Immature natural killer cell (primary cell): ENCODE measurements at places on chromosomes 7 and 10.

DNA sequence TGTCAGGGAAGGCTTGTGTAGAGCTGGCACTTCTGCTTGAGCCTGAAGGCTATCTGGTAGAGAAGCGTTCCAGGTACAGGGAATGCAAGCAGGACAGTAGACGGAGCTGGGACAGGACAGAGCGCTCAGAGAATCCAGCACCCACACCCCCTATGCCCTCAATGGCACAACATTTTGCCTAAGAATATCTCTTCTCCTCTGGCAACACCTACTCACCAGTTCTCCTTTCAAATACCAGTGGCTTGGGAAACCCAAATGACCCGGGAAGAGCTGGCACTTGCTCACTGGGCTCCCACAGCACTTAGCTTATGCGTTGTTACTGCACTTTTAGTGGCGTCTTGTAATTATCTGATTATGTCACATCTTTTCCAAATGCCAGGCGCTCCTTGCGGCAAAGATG, 118.6 kb downstream of the RNF216 start:
- no peak for DNase-seq

DNA sequence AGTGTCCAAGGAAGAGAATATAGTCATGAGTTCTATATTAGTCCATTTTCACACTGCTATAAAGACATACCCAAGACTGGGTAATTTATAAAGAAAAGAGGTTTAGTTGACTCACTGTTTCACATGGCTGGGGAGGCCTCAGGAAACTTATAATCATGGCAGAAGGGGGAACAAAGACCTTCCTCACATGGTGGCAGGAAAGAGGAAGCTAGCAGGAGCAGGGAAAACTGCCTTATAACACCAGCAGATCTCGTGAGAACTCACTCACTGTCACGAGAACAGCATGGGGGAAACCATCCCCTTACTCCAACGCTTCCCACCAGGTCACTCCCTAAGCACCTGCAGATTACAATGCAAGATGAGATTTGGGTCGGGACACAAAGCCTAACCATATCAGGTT, 139.0 kb upstream of the ZNF438 start:
- DNase-seq, result no peak

- DNase-seq, result no peak
These were observed 91.3 kb downstream of the CYTH3 start for GRCh38 chr7:6181136-6181535.

DNA sequence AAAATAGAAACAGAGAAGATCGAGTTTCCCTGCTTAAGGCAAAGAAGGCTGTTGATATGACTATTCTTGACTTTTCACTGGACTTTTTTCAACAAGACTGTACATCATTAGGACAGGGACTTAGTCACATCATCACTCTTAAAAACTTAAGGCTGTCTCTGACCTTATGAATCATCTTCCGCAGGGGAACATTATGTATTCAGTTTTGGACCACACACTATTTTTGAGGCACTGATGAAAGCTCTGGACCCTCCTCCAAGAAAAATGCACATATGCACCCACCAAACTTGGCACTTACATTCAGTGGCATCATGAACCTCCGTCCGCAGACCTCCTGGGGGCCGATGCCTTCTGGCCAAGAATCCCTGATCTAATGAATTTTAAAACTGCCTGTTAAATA, 96.4 kb downstream of the CALD1 start:
- no peak for DNase-seq

GRCh38 chr7:105691082-105691679, 109.9 kb upstream of the EFCAB10 start:
- peak; percentile 28 for DNase-seq

GRCh38 chr7:158631574-158632195, 44.1 kb upstream of the PTPRN2 start:
- no peak for DNase-seq

DNA sequence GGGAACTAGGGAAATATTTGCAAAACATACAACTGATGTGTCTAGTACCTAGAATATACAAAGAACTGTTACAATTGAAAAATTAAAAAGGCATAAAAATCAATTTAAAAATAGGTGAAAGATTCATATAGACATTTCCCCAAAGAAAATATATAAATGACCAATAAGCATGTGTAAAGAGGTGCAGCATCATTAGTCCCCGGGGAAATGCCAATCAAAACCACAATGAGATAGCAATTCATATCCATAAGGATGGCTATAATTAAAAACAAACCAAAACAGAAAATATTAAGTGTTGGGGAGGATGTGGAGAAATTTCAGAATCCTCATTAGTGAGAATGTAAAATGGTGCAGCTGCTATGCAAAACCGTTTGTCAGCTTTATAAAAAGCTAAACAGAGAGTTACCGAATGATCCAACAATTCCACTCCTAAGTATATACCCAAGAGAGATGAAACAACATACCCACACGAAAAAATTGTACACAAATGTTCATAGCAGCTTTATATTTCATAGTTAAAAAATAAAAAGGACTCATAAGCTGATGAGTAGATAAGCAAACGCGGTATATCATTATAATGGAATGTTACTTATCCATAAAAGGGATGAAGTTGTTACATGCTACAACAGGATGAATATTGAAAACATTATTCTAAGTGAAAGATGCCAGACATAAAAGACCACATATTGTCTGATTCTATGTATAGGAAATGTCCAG, 210.1 kb upstream of the INHBA start:
- DNase-seq, result no peak

DNA sequence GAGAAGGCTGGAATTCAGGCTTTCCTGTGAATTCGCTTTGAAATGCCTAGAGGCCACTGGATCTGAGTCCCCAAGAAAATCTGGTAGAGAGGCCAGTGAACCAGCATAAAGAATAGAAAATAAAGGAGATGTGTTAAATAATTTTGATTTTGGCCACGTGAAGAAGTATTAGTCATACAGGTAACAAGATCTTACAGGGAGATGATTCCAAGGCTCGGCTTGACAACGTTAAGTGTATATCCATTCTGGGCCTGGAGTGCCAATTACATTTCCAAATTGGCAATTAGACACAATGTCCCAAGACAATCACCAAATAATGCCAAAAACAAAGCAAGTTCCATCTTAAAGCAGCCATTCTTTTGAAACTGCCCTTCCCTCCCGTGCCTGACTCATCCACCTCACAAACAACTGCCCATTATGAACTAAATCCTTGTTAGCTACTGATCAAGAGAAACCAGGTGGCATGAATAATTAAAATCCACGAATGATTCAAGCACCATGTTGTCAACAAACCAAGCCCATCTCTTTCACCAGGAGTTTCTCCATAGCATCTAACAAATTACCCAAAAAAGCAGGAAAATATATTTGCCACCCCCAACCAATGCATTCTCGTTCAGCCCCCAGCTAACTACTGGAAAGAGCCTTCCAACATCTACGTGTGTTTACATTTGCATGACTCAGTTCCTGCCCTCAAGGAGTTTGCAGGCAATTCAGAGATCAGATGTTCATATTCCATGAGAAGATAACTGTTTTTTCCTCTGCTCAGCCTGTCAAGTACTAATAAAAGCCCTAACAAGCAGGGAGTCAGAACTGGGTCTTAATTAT, 8.5 kb downstream of the KCNMA1 start:
- no peak for DNase-seq

GRCh38 chr7:77887567-77887966, 89.0 kb downstream of the PHTF2 start:
- no peak for DNase-seq

DNA sequence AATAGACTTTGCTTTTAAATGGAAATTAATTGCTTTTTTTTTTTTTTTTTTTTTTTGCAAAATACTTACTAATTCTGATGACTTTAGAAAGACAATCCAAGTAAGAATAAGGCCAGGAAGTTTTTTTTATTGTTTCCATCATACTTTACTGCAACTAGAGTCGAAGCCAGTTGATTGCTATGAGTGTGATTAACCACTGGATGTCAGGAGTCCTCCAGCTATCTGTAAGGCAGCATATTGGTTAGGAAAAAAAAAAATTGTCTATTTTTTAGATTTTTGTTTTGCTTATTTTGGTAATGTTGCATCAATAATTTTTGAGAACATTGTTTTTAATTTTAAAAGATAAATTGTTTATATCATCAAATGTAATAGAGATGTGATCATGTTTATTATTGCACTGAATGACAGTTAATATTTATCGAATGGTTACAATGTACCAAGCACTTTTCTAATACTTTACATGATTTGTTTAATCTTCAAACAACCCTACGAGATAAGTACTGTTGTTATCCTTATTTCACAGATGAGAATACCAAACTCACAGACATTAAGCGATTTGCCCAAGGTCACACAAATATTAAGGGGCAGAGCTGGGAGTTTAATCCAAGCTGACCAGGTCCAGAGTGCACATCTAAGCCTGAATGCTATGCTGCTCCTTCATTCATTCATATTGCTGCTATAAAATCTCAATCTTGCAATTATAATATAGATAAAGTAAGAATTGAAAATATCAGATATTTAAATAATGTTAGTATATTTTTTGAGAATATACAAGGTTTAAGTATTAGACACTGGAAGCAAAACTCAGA, 19.9 kb upstream of the LMOD2 start:
- DNase-seq, result no peak

- no peak for DNase-seq
These were observed 92.5 kb downstream of the KLF6 start for GRCh38 chr10:3692387-3692999.

DNA sequence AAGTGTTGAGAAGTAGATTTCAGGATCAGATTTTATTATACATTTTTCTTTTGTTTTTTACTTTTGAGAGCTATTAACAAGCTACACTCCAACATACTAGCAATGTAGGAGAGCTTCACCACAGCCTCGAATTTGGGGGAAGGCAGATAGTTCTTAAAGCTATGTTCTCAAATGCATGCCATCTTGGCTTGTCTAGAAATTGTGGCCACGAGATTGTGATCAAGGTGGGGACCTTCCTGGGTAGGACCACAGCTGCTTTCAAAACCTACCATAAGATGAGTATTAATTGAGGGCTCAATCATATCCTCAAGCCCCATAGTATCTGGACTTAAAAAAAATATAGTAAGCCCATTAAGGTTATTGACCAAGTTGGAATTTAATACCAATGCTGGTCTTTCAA, 27.9 kb upstream of the JAZF1 start:
- no peak for DNase-seq

GRCh38 chr10:130885021-130885655, 426.4 kb downstream of the TCERG1L start:
- no peak for DNase-seq

- no peak for DNase-seq
These were observed 84.7 kb downstream of the SPAG6 start for GRCh38 chr10:22429981-22430421.

DNA sequence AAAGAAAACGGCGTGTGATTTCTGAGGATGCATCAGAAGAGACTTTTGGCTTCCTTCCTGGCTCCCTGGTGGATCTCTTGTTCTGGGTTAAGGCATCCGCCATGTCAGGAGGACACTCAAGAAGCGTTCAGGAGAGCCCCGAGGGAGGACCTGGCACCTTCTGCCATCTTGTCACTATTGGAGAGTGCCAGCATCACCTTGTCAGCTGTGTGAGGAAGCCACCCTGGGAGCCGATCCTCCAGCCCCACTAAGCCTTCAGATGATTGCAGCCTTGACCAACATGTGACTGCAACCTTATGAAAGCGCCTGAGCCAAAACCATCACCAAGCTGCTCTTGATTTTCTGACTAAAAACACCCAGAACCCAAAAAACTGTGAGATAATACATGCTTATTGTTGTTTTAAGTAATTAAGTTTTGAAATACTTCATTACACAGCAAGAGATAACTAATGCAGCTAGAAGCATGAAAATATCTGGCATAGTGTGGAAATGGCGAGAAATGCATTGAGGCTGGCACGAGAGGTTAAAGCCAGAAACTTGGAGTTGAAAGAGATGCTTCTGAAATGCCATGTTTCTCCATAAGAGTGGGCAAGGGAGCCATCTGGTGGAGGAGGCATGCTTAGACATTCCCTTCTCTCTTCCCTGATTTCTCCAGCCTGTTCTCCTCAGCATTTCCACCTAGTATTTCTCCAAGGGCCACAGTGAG, 5.4 kb upstream of the ZFYVE27 start:
- peak; percentile 50 for DNase-seq

- DNase-seq, result no peak
These were observed 79.8 kb upstream of the PTN start for GRCh38 chr7:137423321-137423720.

DNA sequence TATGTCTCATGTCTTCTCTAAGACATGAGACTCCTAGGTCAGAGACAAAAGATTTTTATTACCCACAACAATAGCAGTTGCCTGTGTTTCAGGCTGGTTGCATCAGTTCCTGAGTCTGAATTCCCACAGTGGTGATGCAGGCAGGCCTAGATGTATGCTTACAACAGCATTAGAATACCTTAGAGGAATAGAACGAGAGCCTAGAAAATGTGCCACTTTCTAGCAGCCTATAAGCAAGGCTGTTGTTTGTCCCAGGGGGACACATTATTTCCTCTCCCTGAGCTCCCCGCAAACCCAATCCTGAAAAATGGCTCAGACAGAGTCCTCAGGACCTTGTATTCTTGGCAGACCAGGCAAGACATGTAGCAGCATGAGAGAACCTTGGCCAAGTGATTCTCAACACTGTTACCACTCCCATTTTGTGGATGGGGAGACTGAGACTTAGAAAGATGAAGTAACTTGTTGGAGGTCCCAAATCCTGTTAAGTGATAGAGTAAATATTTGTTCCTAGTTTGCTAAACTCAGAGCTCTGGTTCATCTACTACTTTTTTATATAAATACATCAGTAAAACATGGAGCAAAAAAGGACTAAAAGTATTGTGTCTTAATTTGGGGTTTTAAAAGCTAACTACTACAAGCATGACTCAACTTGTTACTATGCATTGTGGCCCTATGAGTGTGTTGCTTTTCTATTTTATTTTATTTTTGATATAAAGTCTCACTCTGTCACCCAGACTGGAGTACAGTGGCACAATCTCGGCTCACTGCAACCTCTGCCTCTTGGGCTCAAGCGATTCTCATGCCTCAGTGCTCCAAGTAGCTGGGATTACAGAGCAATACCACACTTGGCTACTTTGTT, 14.2 kb downstream of the VTI1A start:
- no peak for DNase-seq

GRCh38 chr7:38306171-38306570, 32.7 kb upstream of the TARP start:
- DNase-seq, result no peak

DNA sequence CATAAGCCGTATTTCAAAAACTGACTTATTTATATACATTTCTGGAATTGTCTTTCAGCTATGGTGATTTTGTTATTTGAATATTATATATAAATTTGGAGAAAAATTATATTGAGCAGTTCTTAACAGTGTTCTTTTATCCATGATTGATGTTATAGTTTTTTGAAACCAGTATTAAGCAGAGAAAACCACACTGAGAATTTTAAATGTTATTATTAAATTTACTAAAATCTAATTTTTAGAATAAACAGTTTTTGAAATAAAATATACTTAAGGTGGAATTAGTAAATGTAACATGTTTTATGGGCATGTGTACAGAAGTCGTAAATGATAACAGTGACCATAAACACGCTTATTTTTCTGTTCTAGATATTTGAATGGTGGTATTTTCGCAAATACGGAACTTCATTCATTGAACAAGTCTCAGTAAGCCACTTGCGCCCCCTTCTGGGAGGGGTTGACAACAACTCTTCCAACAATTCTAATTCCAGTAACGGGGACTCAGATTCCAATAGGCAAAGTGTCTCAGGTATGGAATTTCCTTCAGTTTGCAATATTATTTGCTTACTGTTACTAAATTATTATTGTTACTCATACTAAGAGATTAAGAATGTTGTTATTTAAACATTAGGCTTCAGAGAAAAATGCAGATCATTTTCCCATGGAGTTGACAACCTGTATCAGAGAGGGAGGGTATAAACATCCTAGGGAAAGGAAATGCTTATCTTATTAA, 166.1 kb downstream of the ST7 start:
- DNase-seq, result peak; percentile 65
